Ammon's horn (tissue), 1 donor: ENCODE measurements at places on chromosomes 13 and 19.

- peak; percentile 85 for DNase-seq
Measured at GRCh38 chr13:46622630-46623256, 69.8 kb downstream of the LRCH1 start.

DNA sequence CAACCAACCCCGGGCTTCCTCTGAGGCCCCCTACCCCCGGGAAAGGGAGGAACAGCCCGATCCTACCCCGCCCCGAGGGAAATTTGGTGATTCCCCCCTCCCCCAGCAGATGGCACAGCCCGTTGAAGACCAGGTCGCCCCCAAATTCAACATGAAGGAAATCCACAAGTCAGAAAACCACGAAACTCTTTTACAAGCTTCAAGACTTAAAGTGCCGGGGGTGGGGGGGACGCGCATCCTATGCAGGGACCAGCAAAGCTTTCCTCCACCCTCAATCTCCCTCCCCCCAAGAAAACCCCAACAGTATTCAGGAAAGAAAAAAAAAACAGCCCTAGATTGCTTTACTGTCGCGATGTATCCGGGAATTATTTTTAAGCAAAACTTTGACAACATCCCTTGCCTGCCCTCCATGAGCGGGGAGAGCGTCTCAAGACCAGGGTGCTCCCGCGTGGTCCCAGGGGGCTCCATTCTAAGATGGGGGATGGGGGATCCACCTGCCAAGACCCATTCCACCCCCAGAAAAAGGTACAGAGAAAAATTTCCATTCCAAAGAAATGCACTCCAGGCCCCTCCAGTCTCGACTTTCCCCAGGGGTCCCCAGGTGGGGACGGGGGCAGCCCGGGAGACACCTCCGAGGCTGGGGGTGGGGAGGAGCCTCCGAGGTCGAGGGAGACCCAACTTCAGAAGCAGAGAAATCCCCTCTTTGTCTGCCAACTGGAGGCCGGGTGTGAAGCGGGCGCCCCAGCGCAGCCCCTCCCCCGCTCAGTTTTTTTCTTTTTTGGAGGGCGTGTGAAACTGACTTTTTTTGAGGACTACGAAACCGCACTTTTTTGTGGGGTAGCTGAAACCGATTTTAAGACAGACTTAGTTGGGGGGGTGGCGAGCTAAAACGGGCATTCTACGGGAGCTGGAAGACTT lies 1.5 kb downstream of the TCF3 start:
- DNase-seq: no peak

DNA sequence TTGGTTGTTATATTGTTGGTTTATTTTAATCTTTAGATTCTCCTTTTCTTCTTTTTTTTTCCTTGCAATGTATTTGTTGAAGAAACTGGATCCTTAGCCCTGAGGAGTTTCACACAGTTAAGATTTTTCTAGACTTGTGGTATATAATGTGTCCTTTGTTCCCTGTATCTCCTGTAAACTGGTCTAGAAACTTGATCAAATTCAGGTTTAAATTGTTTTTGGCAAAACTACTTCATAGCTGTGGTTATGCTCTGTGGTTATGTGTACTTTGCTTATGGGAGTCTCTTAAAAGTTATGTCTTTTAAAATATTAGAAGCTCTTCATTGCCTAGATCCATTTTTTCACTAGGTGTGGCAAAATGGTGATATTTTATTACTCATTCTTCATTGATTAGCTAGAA lies 3.7 kb upstream of the MTRF1 start:
- DNase-seq: no peak

DNA sequence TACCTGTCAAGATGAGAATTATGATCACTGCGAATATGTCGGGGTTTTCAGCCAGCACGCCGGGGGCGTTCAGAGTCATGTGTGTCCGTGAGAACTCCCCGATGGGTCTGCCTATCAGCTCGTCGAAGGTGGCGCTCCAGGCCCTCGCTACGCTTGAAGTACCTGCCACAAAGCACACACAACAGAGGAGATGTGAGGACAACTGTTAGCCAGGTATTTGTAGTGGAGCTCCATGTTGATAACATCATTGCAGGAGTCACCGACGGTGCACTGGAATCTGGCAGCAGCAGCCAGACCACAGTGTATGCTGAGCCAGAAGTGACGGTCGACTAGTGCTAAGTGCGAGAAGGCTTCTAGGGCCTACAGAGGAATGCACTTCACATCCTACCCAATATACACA lies 62.7 kb downstream of the SLC7A1 start:
- no peak for DNase-seq

- peak; percentile 18 for DNase-seq
Measured at GRCh38 chr13:106561551-106562170, 6.3 kb downstream of the ARGLU1 start.

DNA sequence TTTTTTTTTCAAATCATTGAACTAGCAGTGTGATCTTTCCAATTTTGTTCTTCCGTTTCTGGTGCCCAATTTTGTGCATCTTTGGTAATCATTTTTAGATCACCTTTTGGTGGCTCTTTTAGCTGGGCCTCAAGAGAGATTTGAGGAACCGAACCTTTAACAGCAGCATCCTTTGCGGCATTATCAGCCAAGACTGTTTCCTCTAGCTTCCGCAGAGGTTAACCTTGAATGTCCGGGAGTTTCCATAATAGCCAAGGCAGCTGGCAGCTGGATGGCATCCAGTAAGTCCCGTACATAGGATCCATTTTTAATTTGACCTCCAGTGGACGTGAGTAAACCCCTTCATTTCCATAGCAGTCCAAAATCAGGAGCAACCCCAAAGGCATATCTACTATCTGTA lies 9.6 kb downstream of the IRGC start:
- DNase-seq: no peak

DNA sequence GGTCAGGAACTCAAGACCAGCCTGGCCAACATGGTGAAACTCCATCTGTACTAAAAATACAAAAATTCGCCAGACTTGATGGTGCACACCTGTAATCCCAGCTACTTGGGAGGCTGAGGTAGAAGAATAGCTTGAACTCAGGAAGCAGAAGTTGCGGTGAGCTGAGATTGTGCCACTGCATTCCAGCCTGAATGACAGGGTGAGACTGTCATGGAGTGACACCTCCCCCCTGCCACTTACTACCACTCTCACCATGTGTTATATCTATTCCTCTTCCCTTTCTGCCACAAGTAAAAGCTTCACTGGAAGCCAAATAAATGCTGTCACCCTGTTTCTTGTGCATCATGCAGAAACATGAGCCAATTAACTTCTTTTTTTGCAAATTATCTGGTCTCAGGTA lies 10.6 kb upstream of the CEACAM4 start:
- no peak for DNase-seq
